Activated naive CD8-positive, alpha-beta T cell treated with anti-CD3 and anti-CD28 coated beads for 36 hours (primary cell): ENCODE measurements at places on chromosomes 16 and 17. TPM values are rescaled to one million over a fixed set of nuclear protein-coding genes. Genes with fewer than 3 reads are reported as not detected.

DNA sequence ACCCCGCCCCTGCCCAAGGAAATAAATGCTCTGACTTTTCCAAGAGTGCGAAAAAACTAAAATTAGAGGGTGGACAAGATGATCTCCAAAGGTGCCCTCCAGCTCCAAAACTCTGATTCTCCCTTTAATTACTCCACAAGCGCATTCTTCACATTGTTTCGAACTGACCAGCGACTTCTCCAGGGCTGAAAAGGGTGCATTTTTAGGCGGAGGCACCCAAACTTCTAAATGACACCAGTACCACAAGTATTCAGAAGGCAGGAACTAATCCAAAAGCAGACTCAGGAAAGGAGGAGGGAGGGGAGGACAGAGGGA lies 750 bp downstream of the ZFHX3 start:
- no peak for DNase-seq

- no peak for DNase-seq
Measured at GRCh38 chr16:89506113-89506504, 2.1 kb upstream of the SPG7 start.

DNA sequence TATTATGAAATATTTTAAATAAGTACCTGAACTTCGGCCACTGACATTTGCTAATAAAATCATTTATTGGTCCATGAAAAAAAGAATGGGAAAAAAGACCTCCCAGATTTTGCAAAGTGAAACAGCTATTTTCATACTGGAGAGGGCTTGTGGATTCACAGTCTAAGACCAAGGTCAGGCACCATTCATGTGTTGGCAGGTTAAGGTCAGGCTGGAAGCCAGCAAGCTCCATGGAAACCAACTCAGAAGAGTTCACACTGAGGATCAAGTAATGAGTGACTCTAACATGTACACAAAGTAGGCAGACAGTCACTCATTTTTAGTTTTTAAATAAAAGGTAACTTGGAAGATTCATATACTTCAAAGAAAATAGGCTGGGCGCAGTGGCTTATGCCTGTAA lies 3.4 kb downstream of the DNAJA2 start:
- DNase-seq = no peak

DNA sequence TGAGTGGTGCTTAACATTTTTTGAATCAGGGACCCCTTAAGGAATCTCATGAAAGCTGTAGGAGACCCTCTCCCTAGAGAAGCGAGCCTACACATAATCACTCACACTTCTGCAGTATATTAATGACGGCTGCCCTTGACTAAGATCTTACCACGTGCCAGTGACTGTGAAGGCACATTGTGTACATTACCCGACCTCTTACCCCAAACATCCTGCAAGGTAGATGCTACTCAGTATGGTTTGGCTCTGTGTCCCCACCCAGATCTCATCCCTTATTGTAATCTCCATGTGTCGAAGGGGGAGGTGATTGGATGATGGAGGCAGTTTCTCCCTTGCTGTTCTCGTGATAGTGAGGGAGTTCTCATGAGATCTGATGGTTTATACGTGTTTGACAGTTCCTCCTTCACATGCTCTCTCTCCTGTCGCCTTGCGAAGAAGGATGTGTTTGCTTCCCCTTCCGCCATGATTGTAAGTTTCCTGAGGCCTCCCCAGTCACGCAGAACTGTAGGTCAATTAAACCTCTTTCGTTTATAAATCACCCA lies 54.2 kb downstream of the RTN4RL1 start:
- no peak for DNase-seq

DNA sequence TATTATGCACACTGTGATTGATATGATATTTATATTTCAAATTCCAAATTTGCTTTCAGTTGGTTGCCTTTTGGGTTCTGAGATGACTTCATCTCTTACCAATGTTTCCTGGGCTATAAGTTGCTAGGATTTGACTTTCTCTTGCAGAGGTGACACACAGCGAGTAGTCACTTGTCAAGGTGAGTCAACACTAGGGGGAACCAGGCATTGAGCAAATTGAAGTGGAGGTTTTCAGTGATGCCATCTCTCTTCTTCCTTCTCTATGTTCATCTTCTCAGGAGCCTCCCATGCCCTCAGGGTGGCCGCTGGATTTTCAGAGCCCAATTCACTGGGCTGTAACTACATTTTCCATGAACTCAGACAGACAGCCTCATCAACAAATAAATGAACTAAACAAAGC lies 6.0 kb upstream of the CPD start:
- peak; percentile 31 for DNase-seq

The PPM1E gene
- total RNA-seq = 0.06 TPM

DNA sequence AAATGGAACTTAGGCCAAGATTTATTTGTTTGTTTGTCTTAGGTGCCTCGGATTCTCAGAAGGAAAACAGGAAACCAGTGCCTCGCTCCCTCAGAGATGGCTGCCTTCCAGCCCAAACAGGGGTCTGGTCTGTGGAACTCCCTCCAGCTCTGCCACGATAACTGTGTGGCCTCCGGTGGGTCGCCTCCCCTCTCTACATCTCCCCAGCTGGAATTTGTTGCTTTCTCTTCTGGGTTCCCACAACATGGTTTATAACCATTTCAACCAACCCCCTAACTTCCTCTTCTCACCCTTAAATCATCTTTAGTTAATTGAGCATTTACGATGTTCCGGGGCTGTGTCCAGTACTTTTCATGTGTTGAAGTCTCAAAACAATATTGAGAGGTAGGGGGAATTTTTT lies 30.9 kb upstream of the PLLP start:
- no peak for DNase-seq

DNA sequence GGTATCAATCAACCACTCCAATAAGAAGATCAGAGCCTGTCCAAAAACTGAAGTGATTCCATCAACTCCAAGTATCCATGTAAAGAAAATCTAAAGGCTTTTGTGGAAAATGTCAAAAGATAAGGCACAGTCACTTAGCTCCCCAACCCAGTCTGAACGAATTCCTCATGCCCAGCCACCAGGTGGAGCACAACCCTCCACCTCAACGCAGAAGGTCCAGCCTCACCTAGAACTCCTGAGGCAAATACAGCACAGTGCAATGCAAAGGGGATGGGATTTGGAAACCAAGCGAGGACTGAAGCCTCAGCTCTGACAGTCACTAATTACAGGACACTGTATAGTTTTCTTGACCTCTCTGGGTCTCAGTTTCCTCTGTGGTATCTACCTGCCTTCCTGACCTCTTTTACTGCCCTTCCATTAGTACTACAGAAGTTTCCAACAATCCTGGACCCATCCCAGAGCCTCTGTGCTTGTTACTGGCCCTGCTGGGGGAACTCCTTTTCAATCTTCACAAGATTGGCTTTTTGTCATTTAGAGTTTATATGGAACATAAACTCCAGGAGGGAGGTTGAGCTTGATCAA lies 2.0 kb downstream of the NCBP3 start:
- peak; percentile 39 for DNase-seq

DNA sequence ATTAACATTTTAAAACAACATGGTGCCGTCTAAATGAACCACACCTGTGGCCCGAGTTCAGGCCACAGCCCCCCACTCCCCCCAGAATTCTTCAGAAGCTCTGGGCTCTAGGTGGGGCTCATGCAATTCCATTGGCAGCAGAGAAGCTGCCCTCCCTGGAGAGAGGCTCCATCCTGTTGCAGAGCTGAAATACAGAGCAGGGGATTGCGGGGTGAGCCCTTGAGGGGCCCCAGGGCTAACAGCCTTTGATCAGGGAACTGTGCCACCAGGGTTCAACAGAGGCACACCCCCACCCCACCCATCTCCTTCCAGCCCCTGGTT lies 69.3 kb downstream of the ABR start:
- no peak for DNase-seq

DNA sequence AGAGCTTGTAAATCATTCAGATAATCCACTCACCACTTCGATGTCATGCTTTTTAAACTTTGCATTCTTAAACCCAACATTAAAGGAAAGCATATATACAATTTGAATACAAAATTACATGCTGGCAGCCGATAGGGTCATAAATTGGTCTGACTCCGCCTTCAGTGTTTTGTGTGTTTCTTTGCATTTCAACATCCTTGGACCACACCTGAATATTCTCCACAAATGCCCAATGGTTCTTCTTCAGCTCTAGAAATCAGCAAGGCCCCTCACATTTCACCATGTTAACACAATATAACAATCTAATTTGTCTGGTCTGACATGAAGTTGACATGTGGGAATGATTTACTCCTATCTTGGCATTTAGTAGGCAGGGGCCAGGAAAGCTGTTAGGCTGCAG lies 17.1 kb downstream of the SETD6 start:
- DNase-seq = no peak

The CRYM gene
- not detected for total RNA-seq

- DNase-seq = no peak
Measured at GRCh38 chr17:58277107-58277801, 3.5 kb downstream of the MPO start.

DNA sequence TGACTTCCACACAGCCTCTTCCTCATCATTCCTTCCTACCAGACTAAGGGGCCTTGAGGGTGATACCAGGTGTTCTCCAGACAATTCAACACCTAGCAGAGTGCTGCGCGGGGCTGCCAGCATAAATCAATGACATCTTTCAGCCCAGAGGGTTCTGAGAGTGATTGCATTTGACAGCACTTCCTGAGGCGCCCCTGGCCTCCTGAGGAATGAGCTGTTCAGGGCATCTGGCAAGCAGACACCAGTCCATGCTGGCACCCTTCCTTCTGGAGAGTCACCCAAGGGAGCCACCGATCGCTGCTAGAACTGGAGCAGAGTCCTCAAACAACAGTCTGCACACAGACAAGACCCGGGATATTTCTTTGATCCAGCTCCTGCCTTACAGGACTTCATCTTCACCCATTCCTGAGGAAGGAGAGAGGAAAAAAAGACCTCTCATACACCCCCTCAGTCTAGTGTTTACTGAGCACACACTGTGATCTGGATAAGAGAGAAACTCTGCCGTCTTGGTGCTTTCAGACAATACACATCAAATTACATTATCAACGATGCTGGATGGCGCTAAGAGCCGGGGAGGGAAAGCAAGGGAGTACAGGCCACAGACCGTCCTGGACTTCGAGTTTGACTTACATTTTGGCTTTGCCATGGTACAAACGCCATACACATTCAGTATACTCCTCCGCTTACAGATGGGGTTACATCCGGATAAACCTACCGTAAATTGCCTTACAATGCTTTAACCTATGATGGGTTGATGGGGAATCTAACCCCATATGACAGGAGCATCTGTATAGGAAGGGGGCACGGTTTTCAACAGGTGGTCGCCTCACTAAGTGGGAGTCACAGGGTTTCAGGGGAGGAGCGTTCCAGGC lies 23.0 kb downstream of the NPTX1 start:
- DNase-seq = no peak

The ZNF469 gene
- 1.2 TPM for total RNA-seq

GRCh38 chr16:66617010-66617434 lies 12.5 kb downstream of the CMTM3 start:
- no peak for DNase-seq

The GDPD1 gene
- 1.9 TPM for total RNA-seq

- DNase-seq = no peak
Measured at GRCh38 chr16:81710596-81710995, 68.5 kb upstream of the PLCG2 start.

The ADORA2B gene
- 7.0 TPM for total RNA-seq

The EPX gene
- not detected for total RNA-seq

DNA sequence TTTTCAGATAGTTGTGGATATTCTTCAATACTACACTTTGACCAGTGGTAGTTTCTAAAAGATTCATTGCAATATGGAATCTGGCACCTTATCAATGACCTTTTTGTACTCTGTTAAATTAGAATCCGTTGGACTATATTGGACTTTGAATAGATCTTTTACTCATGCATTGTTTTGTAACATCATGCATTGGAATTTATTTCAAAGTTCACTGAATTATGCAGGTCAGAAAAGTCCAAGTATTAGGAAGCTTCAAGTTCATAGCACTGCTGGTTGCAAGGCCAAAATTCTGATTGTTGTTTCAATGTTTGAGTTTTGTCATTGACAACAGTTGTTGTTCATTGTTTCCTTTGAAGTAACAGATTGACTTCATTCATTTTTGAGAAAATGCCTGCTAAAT lies 7.9 kb upstream of the DHRS11 start:
- DNase-seq = no peak

The KRTAP16-1 gene
- not detected for total RNA-seq

DNA sequence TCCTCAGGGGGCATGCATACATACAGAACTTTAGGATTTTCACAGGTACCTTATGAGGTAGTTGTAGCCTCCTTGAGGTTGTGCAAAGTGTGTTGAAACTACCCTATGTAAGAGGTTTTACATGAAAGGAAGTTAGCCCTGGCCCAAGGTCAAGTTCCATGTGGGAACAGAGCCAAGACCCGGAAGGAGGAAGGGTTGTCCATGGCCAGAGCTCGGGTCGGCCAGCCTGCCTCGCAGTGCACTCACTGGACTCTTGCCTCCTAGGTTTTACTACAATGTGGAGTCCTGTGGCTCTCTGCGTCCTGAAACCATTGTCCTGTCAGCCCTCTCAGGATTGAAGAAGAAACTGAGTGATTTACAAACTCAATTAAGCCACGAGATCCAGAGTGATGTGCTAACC lies 8.2 kb downstream of the POLR2C start:
- no peak for DNase-seq
